ENCODE measurements at places on chromosomes 5 and 9.
A peak's percentile ranks its signal among the peaks of the same experiment; 100 is the strongest.

DNA sequence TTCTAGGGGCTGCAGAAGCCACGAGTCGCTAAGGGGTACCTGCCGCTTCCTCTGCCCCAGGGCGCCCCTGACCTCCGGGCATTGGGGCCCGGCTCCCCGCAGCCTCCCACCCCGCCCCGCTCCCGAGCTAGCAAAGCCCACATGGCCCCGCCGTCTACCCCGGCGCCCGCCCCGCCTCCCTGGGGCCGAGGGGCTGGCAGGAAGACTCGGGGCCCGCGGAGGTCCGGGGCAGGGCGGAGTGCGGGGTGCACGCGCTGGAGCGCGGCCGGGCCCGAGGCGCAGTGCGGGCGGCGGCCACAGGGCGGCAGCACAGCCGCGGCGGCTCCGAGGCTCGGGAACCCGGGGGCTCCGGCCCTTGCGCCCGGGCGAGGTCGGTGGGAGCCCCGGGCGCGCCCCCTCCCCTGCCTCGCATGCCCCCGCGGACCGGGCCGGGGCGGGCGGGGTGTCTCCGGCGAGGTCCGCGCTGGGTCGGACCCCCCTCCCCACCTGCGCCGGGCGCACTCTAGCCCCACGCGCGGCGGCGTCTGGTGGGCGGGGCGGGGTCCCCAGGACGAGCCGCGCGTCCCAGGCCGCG is 6.7 kb downstream of the NRARP start:
- DNase-seq = peak; percentile 34

- DNase-seq = no peak
Observed at GRCh38 chr5:53263151-53263550, 153.6 kb upstream of the MOCS2 start.

DNA sequence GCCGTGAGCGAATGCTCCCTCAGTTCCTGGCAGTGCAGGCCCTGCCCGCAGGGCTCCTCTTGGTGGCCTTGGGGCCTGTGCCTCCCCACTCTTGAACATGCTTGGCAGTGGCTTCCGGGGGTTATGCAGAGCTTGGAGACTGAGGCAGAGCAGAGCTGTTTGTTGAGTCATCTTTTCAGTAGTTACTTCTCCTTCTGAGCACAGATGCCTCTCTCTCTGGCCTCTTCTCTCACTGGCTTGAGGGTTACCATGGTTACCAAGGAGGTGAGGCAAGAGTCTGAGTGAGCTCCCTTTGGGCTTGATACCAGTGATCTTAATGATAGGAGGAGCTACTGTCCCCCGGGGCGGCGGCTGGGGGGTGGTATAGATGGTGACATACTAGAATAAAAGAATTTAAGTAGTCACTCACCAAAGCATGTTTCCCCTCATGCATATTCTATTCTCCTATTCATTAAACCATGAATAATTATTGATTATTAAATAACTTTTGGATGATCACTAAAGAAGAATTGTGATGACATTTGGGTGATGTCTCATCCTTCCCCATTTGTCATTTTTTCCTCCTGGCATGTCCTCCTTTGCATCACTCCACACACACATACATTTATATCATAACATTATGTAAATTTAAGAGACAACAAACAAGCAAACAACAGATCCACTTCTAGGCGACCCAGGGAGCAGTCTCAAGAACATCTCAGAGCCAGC is 111.1 kb downstream of the ARHGAP26 start:
- DNase-seq = no peak

DNA sequence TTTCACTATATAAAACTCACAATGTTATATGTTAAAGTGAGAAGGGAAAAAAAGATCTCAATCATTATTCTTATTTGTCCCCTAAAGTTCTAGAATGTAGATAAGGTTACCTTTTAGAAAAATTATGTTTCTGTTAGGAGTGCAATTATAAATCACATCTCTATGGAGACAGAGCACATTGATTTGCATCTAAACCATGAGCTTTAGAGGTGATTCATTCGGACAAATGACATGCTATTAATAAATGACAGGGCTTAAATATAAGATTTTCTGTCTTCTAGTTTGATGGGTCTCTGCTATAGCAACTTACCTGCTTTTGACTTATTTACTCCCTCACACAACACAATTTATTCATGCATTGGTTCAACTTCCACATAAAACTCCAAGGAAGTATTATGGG is 39.8 kb downstream of the RASEF start:
- DNase-seq = no peak

- no peak for DNase-seq
Observed at GRCh38 chr5:68849103-68849502, 244.7 kb upstream of the SLC30A5 start.

DNA sequence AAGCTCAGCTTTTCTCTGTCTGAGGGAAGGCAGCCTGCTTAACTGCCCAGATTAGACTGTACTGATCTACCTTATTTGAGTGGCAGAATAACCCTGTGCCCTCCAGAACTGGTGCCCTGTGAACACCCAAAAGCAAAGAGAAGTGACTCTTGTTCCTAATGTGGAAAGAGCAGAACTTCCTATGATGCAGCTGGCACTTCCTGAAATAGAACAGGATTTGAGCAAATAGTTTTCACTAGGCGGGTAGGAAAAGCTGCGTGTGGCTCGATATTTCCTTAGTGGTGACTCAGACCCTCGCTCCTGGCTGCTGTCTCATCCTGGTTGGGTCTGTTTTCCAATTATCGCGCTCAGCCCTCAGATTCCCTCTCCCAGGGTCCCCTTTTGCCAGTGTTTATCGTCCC is 89.9 kb downstream of the SH3TC2 start:
- DNase-seq = peak; percentile 69

DNA sequence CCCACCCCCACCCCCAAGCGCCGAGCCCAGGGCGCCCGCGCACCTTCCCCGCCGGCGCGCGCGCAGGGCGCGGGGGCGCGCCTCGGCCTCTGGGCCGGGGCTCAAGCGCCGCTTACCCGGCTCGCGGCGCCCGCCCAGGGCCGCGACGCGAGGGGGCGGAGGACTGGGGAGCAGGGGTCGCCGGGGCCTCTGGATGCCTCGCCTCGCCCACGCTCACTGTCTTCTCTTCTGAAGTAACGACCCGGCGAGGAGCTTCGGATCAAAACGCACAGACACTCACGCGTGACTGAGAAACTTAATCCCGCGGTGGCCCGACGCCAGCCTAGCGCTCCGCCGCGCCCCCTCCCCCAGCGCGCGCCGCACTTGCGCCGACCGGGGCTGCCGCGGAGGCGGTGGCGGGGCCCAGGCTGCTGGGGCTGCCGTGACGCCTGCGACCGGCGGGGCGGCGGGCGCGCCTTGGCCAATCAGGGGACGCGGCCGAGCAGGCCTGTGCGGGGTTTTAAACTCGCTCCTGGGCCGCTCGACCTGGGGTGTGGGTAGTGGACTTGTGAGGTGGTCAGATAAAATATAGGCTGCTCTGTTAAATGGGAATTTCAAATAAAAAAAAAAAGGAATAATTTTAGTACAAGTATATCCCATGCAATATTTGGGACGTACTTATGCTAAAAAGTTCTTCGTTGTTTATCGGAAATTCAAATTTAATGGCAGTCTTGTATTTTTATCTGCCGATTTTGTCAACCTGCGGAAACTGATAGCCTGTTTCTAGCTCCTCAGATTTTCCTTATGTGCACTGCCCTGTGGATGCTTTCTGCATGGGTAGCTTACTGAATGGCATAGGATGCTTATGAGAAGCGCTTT is at the start of gene MPDZ:
MPDZ (minus strand) TSS at position 409 of the 858 bp plus-strand sequence. CDS start 29,377 bp downstream, outside the sequence.
- peak; percentile 88 for DNase-seq

DNA sequence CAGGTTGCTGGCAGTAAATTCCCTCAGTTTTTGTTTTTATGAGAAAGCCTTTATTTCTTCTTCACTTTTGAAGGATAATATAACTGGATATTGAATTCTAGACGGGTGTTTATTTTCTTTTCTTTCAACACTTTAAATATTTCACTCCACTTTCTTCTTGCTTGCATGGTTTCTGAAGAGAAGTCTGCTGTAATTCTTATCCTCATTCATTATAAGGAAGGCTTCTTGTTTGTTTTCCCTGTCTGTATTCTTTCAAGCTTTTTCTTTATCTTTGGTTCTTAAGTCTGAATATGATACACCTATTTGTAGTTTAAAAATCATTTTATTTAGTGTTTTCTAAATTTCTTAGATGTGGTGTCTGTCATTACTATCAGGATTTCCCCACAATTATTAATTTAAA is 1054.3 kb downstream of the TLE1 start:
- no peak for DNase-seq

Data from right hindlimb (tissue), 1 donor.